Hepatic stellate cell (primary cell): ENCODE measurements at places on chromosomes 12 and 14.

- no peak for DNase-seq
These were observed 306.3 kb downstream of the CACNA1C start for GRCh38 chr12:2358986-2359658.

GRCh38 chr12:51293696-51294095 is 23.5 kb upstream of the SMAGP start:
- DNase-seq = no peak

GRCh38 chr12:48379794-48380193 is 29.1 kb upstream of the ZNF641 start:
- DNase-seq = no peak

DNA sequence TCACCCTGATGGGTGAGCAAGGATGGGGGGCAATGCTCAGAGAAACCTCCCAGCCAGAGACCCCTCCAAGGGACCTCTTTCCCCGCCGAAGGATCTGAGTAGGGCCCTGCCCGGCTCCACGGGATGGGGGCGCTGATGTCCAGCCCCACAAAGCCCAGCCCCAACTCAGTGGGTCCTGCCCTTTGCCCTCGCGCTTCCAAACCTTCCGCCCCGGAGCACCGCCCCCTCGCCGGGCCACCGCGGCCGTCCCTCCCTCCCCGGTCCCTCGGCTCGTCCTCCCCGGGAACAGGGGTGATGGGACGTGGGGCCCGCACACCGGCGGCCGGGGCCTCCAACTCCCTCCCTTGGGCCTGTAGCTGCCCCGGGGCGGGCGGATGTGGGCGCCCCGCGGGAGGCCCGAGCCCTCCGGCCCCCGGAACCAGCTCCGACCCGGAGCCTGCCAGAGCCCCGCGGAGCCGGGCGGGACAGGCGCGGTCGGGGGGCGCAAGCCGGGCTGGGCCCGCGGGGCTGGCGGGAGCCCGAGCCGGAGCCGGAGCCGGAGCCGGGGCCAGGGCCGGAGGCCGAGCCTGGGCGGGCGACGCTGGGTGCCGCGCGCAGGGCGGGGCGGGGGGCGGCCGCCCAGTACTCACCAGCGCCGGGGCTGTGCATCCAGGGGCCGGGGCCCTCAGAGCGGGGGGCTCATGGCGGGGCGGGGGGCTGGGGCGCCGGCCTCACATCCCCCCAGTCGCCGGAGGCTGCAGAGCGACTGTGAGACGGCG is 386 bp downstream of the HDAC7 start:
- no peak for DNase-seq

DNA sequence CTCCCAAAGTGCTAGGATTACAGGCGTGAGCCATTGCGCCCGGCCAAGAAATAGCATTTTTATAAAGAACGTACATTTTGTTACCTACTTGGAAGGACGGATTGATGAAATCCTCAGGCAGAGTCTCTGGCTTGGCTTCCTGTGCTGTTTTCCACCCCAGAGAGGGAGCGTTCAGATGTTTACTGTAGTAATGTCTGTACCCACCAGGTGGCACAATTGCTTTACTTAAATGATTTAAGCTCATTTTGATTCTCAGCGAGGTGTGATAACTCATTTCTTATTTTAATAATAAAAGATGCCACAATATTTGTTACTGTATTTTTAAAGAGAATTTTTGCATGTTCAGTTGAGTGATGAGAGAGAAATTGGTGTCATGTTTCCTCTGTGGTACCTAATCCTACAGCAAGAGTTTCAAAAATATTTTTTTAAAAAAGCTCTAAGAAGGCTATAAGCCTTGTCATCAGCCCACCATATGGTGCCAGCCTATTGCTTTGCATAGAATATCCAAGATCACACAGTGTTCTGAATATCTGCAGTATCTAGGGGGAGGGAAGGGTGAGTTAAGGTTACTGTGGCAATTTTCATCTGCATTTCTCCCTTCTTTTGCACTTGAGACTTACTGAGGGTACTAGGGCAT is 82.6 kb upstream of the TRAF3 start:
- DNase-seq = peak; percentile 67

- DNase-seq = no peak
These were observed 23.3 kb upstream of the SLC15A5 start for GRCh38 chr12:16300736-16301135.

- DNase-seq = no peak
These were observed 73.1 kb downstream of the ACADS start for GRCh38 chr12:120798696-120799095.

- DNase-seq = no peak
These were observed 33.7 kb downstream of the VWF start for GRCh38 chr12:6090803-6091202.

DNA sequence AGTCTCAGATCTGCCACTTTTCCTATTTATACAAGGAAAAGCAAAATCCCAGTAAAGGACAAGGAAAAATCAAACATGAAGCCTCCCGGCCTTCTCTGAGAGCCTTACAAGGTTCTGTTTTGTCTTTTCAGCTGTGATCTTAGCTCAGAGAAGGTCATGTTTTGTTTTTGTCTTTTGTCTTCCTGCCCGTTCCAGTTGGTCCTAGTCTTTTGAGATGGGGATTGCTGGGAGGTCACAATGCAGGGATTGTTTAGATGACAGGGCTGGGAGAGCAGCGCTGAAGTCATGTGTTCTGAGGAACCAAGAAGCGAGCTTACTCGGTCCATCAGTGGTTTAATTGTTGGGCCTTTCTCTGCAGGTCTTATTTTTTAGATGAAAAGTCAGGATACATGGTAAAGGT is 6.0 kb downstream of the PLEKHH1 start:
- no peak for DNase-seq

DNA sequence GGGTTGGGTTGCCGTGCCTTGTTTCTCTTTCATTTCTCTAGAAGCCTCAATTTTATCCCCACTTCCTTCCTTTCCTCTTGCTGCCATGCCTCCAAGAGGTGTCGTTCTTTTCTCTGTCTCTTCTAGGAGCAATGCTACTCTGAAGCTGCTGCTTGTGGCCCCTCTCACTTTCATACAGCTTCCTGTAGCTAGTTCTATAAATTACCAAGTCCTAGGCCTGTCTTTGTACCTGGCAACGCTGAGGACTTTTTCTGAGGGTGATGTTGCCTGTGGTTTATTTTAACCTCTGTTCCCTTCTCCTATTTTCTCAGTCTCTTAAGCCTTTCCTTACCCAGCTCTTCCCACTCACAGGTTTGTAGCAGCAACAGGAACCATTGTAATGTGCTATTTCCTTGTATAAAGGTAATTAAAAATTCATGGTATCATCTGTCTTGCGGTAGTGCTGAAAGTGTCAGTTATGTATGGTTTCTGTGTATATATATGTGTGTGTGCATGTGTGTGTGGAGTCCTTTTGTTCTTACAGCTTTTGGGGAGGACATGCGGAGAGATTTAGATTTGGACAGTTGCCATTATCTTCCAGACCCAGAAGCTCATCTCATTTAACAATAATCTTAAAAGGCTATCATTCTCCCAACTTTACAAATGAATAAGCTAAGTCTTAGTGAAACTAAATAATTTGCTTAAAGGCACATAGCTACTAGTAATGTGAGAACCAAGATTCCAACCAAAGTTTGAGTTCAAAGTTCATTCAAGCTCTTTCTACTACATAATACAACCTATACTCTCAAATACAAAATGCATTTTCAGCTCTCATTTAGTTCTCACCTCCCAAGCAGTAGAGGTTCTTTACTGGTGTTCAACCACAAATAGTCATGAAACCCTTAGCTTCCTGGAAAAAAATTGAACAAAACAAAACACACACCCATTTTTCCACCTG is 43.8 kb downstream of the DDHD1 start:
- peak; percentile 21 for DNase-seq

- no peak for DNase-seq
These were observed 138.4 kb upstream of the PARP11 start for GRCh38 chr12:4011597-4011996.

DNA sequence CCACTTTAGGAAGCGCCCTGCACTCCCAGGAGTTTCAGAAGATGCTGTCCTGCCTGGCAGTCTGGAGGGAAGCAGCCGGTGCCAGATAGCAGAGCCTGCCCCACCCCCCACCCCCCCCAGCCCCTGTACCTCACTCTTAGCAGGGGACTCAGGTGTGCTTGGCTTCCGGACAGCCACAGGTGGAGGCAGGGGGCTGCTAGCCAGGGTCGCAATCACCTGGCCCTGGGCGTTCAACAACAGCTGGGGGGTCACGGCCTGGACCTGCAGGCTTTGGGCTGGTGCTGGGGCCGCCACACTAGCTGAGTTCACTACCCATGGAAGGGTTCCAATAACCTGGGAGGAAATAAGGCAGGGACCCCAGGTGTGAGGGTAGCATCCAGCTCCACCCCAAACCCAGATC is 22.0 kb downstream of the POU6F1 start:
- no peak for DNase-seq

DNA sequence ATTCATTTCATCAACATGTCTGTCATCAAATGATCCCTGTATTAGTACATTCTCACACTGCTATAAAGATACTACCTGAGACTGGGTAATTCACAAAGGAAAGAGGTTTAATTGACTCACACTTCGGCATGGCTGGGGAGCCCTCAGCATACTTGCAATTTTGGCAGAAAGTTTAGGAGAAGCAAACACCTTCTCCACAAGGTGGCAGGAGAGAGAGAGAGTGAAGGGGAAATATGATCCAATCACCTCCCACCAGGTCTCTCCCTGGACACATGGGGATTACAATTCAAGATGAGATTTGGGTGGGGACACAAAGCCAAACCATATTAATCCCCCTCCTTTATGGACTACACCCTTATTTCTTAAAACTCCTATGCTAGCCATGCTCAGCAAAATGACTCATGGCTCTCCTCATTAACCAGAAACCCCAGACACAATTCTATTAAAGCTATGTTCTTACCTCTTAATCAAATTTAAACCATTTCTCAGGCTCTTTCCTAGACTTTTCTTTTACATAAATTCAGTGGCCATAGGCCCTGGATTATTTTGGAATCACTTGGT is 932.3 kb downstream of the FLRT2 start:
- no peak for DNase-seq

DNA sequence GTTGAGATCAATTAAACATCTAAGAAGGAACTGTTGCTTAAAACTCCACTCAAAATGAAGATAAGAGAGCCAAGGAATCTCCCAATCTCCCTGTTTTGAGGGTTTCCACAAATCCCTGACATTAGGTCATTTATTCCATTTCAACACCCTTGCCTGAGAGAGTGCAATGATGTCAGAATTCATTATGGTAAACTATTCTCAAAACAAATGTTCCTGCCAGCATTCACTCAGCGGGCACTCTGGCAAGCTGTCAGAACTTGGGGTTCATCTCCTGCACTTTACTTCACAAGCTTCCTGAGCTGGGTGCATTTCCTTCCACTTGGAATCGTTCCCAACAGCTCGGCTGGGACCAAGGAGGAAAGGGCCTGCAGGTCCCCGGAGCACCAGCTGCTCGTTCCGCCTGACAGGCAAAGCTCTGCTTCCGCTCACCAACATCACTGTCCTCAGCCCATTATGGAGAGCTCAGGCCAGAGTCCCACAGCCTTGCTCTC is 117.8 kb downstream of the TTC7B start:
- no peak for DNase-seq

GRCh38 chr12:48198672-48198971 is 4.5 kb downstream of the OR10AD1 start:
- peak; percentile 16 for DNase-seq

- no peak for DNase-seq
These were observed 8.7 kb downstream of the NOC4L start for GRCh38 chr12:132152953-132153352.

DNA sequence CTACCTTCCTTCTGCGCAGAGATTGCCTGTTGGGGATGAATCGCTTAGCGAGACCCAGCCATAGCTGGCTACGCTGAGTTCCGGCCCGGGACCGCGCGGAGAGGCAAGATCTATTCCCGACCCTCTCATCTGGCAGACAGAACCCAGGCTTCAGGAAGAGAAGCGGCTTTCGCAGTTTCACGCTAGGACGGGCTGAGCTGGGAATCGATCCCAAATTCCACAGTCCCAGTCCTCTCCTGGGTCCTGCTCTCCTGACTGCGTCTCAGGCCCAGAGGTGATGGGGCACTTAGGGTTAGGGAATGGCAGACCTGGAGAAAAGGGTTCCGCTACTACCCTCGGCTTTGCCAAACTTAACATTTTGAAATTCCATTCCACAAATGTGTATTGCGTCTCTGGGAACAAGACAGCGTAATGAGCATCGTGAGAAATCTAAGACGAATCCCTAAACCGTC is 2.8 kb downstream of the PTPN21 start:
- peak; percentile 25 for DNase-seq

DNA sequence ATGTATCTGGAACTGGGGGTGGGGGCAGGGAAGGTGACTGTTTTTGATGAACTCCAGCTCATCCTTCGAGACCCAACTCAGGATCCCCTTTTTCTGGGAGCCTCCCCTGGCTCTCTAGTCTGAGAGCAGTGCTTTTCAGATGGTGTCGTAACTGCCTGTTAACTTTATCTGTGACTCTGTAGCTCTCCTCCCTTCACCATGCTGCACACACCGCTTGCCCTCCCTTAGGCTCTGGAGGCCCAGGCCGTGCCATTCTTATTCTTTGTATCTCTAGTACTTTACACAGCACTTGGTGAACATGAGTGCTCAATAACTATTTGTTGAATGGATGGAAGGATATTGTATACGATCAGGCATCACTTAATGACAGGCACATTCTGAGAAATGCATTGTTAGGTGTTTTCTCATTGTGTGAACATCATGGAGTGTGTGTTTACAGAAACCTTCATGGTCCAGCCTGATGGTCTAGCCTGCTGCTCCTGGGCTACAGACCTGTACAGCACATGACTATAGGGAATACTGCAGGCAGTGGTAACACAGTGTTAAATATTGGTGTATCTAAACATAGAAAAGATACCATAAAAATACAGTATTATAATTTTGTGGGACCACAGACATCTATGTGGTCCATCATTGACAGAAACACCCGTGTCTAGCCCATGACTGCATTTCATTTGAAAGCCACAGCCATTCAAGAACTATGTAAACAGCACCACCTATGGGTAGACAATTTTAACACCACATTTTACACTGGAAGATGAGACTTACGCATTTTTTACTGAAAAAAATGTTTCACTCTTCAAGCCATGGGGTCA is 91.8 kb downstream of the EML1 start:
- peak; percentile 62 for DNase-seq

DNA sequence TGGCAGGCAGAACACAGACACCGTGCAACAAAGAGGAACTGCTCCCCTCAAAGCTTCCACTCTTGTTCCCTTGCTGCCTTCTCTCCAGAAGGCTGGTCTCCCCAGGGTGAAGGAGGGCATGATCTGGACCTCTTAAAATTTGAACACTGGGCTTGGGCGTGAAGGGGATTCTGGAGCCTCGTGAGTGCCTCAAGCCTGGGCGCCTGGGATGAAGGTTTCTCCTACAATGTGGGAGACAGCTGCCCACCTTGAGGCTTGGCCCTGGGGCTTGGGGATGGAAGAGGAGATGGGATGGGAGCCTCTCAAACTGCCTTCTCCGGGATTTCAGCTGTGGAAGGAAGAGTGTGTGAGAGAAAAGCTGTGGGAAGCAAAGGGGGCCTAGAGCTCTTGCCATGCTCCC is 7.8 kb upstream of the RIN3 start:
- no peak for DNase-seq
